Right ventricle myocardium inferior (tissue), 1 donor: ENCODE measurements at places on chromosomes 13 and 19. TPM values are rescaled to one million over a fixed set of nuclear protein-coding genes. Genes with fewer than 3 reads are reported as not detected.
A peak's percentile ranks its signal among the peaks of the same experiment; 100 is the strongest.

Gene ZNF700
- total RNA-seq = 4.1 TPM

DNA sequence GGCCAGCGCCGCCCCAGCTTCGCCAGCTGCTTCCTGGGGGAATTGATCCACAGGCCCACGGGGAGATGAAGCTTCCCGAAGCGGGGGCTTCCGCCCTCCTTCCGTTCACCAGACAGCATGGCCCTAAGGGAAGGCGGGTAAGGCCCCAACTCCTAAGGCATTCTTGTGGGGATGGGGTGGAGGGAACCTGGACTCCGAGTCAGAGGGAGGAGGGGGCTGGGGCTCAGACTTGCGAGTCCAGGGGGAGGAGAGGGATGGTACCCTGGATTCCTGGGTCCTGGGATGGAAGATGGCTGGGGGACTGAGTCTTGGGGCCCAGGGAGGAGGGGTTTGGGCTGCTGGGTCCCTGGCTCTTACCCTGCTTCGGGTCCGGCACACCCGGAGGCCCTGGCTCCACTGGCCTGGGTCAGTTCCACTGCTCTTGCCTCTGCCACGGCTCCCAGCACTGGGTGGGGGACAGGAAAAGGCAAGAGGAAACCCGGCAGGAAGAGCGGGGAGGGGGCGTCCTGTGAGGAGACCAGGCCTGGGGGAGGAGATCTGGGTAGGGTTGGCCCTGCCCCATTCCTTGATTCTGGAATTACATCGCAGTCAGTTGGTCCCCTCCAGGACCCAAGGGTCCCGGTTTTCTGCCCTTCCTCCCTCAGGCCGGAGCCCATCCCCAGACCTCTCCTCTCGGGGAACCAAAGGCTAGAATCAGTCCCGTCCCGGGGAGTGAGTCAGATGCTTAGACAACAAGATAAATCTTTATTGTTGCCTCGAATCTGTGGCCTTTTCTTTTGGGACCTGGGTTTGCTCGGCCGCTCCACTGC, at the start of gene RASIP1:
TSS of gene RASIP1 (minus strand) at position 447 of the 809 bp plus-strand sequence. CDS start at position 119, 328 bp downstream.
- DNase-seq = peak; percentile 81

DNA sequence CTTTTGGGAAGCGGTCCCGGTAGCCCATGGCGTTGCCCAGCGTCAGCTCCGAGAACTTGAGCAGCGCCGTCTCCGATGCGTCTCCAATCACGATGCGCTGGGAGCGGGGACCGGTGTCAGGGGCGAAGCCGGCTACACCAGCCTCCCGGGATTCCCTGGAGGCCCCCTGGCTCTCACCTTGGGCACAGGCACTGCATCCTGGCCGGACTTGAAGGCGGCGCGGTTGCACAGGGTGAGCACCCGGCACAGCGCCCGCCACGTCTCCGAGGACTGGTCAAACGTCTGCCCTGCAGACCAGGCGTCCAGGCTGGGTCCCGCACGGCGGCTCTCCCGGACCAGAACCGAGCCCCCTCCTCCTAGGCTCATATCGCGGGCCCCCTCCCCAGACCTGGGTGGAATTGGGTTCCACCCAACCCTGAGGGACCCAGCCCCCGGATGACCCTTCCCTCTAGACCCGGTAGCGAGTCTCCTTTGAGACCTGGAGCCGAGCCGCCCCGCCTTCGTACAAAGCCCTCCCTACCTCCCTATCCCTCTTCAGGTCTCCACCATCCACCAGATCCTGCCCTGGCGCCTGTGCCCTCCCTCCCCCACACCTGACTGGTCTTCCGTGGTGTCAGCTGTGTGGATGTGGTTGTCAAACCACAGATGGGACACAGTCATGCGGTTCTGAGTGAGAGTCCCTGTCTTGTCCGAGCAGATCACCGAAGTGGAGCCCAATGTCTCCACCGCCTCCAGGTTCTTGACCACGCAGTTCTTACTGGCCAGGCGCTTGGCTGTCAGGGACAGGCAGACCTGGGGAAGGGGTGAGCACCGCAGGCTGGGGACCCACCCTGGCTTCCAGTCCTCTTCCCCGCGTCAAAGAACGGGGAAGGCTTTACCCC, 4.8 kb downstream of the ATP4A start:
- DNase-seq = no peak

- no peak for DNase-seq
Observed at GRCh38 chr13:37087486-37087885, 18.0 kb downstream of the CSNK1A1L start.

Gene TNFRSF19
- 36.5 TPM for total RNA-seq

Gene NAPSA
- total RNA-seq = 0.27 TPM

Gene MEIOSIN
- not detected for total RNA-seq

Gene CDC37
- 155 TPM for total RNA-seq

Gene ZNF534
- total RNA-seq = 0.24 TPM

Gene ZNF221
- 3.9 TPM for total RNA-seq

Gene LAIR1
- 9.1 TPM for total RNA-seq

DNA sequence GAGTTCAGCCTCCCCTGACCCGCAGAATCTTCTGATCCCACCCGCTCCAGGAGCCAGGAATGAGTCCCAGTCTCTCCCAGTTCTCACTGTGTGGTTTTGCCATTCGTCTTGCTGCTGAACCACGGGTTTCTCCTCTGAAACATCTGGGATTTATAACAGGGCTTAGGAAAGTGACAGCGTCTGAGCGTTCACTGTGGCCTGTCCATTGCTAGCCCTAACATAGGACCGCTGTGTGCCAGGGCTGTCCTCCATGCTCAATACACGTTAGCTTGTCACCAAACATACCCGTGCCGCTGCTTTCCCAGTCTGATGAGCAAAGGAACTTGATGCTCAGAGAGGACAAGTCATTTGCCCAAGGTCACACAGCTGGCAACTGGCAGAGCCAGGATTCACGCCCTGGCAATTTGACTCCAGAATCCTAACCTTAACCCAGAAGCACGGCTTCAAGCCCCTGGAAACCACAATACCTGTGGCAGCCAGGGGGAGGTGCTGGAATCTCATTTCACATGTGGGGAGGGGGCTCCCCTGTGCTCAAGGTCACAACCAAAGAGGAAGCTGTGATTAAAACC, 1.1 kb upstream of the APOE start:
- DNase-seq = peak; percentile 57

DNA sequence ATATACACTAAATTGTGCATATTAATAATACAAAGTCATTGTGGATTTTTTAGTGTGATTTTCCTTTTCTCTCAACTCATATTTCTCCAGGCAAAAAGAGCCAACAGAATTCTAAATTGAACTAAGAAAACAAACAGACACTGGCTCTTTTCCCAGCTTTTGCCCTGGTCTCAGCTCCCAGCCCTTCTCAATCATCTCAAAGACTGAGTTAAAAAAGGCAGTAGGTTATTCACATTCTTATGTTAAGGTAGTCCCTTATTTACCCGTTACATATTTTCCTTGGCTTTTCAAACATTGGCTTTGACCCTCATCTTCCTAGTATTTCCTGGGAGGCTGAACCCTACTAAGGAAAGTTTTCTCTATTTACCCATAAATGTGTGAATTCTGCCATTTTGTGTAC, 753.6 kb downstream of the LIG4 start:
- DNase-seq = no peak

GRCh38 chr19:20367811-20368294, 197.7 kb downstream of the ZNF737 start:
- no peak for DNase-seq

GRCh38 chr13:110583178-110583865, 21.8 kb upstream of the RAB20 start:
- DNase-seq = no peak

DNA sequence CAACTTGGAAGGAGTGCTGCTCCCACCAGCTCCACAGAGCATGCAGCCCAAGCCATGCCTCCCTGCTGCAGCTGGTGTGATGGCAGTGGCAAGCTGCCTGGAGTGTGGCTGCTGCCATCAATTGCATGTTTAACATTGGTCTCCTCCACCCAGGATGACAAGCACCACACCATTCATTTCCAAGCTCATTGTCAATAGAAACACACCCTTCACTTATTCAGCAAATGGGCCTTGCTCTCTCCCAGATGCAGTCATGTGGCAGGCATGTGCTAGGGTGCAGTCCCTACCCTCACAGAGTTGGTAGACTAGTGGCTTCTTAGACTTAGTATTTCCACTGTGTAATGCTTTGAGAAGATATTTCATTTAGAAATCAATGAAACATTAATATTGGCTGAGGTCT, 70.8 kb upstream of the FGF14 start:
- DNase-seq = no peak

Gene IL17D
- total RNA-seq = 0.62 TPM

GRCh38 chr13:19782049-19782726, 557 bp downstream of the PSPC1 start:
- DNase-seq = peak; percentile 82

Gene PSG3
- total RNA-seq = not detected

- DNase-seq = peak; percentile 67
Observed at GRCh38 chr19:572743-573518, 535 bp downstream of the BSG start.

- DNase-seq = no peak
Observed at GRCh38 chr19:40458597-40458974, 7.0 kb downstream of the BLVRB start.

Gene LGALS4
- 0.76 TPM for total RNA-seq

DNA sequence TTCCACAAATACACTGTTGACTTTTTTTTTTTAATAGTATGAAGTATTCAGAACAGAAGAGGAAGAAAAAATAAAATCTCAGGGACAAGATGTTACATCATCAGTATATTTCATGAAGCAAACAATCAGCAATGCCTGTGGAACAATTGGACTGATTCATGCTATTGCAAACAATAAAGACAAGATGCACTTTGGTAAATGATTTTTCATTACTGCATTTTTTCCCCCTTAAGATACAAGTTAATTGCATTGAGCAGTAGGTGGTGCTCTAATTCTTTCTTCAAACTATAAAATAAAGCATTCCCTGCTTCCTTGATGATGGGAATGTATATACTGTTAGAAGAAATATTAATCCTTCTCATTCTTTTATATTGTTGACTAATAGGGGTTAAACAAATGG, 17.1 kb downstream of the UCHL3 start:
- DNase-seq = no peak

DNA sequence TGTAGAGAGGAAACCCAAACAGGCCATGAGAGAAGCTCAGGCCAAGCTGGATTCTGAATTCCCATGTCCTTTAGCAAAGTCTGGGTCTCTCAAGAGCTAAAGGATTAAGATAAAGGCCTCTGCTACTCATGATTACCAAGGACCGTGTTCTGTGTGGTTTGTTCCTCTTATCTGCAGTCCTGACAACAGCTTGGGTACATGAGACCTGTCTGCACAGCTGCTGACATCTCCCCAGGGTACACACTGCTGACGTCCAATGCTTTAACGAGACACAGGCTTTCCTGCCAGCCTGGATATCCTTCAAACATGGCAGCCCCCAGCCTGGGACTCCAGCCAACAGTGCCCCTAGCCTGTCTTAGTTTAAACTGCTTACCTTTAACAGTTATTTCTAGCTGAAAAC, 211.0 kb downstream of the SLC7A1 start:
- no peak for DNase-seq

DNA sequence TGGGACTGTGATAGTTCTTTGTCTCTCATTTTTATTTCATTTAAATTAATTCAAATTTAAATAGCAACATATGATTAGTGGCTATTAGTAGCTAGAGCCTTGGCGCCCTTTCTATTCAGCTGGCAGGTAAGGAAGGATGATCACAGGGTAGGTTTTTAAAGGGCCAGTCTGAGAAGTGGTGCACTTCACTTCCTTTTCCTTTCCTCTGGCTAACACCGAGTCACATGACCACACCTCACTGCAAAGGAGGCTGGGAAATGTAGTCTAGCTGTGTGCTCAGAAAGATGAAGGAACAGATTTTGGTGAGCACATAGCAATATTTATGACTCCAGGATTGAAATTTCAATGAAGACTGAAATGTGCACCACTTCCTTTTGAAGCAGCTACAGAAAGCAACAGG, 128.7 kb downstream of the TSHZ3 start:
- no peak for DNase-seq

DNA sequence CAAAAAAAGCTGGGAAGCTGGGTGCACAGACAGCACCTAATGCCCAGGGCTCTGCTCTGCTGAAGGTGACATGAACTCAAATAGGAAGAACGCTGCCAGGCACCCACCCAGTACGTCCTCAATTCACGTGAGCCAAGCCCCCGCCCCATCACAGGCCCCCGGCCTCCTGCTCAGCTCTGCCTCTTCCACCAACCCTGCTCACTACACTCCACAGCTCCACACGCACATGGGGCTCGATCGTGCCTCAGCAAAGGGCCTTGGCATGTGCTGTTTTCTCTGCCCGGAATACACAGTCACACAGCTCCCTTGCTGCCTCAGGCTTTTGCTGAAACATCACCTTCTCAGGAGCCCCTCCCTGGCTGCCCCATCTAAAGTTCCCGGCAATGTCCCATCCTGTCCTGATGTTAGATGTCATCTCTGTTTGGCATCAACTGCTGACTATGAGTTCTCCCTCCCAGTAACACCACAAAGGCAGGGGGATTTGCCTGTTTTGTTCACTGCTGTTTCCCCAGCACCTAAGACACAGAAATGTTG, 2.3 kb downstream of the ATP13A1 start:
- peak; percentile 54 for DNase-seq

- DNase-seq = no peak
Observed at GRCh38 chr13:76164290-76164689, 528.2 kb downstream of the LMO7 start.

GRCh38 chr13:97367016-97367822, 66.8 kb upstream of the RAP2A start:
- no peak for DNase-seq

DNA sequence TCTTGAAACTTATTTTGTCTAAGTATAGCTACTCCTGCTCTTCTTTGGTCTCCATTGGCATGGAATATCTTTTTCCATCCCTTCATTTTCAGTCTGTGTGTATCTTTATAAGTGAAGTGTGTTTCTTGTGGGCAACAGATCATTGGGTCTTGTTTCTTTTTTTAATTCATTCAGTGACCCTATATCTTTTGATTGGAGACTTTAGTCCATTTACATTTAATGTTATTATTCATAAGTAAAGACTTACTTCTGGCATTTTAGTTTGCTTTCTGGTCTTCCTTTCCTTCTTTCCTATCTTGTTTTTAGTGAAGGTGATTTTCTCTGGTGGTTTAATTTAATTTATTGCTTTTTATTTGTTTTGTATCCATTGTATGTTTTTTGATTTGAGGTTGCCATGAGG, 19.8 kb downstream of the CD70 start:
- DNase-seq = no peak

DNA sequence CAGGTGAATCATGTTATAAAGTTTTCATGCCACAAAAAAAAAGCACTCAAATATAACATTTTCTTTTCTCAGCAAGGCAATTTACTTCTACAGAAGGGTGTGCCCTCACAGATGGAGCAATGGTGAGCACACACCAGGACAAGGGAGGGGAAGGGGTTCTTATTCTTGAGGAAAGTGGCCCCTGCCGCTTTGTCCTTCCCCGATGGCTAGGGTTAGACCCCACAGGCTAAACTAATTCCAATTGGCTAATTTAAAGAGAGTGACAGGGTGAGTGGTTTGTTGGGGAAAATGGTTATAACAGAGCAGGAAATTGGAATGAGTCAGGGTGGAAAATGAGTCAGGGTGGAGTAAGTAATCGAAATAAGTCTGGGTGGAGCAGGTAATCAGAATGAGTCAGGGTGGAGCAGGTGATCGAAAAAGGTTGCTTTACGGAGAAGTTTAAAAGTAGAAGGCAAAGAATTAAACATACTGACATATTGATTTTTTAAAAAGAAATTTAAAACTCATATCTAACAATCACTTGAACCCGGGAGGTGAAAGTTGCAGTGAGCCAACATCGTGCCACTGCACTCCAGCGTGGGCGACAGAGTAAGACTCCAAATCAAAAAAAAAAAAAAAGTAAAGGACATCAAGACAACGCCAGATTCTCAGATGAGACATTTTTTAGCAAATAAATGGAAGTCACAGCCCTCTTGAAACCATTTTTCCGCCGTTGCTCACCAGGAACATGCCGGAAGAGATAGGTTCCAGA, 813 bp downstream of the ZNF562 start:
- DNase-seq = no peak

GRCh38 chr13:110109140-110109783, 197.7 kb downstream of the COL4A1 start:
- DNase-seq = no peak

Gene NEK5
- 0.11 TPM for total RNA-seq
